ENCODE measurements at places on chromosomes 5 and 9.

GRCh38 chr9:93143830-93144530 lies 9.9 kb upstream of the NINJ1 start:
- no peak for DNase-seq

DNA sequence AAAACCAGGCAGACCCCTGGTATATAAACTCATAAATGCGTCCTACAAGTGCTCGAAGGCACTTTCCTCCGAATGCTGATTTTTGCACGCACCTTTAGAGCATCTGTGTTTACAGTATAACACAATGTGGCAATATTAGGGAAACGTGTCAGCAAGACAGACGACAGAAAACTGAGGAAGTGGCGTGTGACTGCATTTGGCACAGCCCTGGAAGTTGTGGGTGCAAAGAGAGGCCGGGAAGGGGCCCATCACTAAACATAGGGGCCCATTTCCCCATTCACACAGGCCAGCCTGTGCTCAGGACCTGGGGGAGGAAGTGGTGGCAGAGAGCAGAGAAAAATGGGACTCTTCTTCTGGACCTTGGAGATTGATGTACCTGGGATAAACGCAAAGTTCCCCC lies 48.2 kb downstream of the RASGEF1C start:
- DNase-seq, result no peak

DNA sequence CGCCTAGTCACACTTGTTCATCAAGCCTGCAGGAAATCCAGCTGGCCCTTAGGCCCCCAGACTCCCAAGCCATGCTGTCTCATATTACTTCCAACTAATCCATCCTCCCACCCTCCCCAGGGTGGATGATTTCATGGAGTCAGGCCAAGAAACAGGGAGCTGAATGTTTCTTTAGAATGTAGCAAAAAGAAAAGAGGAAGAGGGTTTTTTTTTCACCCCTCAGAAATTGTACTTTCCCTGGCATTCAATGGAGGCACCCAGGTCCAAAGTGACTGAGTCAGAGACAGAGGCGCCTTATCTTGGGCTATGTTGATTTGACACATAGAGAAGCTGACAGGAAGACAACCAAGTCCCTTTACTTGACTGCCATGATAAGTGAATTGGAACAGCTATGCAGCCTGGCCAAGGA lies 260.2 kb upstream of the NR4A3 start:
- DNase-seq, result no peak

DNA sequence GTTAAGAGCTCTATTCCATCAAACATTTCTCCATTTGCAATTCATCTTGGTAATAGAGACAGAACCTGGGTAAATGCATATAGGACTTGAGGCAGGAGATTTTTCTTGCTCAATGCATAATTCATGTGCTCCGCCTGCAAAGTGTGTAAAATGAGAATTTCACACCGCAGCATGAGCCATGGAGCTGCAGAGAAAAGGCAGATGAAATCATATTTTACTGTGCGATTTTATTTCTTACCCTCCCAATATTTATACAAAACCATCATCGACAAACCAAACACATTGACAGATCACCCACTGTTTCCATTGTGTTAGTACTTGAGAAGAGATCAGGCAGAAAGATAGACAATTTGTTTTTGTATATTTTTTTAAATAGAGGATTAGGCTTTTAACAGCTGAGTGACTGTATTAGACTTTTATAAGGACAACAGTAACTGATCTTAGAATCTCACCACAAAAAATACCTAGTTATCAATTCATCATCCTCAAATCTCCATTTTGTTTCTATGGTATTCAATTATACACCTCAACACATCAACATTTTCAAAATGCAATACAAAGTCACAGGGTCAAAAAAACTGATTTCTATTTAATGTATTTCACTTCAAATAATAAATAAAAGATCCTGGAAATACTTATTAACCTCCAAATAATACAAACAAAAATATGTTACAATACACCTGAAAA lies 191.1 kb downstream of the AP3B1 start:
- DNase-seq, result no peak
